NCI-H1417 (cell line): ENCODE measurements at places on chromosomes 1 and 21.
A peak's percentile ranks its signal among the peaks of the same experiment; 100 is the strongest.

DNA sequence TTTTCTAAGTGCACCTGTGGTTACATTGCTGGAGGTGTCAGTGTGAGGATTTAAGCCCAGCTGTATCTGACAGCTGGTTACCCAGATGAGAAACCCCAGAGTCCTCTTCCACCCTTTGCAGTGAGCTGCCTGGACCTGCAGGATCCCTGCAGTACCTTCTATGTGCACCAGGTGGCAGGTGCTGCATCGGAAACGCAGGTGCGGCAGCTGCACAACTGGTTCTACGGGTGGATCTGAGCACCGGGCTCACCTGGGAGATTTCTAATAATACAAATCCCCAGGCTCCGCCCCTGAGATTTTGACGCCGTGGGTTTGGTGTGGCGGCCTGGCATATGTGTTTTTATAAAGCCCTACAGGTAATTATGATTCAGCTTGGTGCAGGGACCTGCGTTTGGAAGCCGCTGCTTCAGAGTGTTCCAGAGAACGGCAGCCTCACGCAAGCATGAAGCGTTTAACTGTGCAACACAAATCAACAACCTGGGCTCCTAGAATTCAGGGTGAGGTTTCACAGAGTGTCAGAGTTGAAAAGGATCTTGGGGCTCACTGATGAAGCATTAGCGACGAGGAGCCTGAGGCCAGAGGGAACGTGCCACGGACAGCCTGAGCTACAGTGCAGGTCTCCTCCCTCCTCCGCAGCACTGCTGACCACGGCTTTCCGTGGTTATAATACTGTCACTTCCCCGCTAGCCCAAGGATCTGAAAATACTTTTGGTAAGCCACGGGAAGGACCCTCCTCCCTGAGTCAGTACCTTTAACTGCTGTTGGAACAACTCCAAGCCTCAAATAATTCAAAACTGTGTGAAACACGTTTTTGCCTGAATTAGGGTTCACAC, 96.7 kb upstream of the TRABD2B start:
- DNase-seq, result peak; percentile 82

DNA sequence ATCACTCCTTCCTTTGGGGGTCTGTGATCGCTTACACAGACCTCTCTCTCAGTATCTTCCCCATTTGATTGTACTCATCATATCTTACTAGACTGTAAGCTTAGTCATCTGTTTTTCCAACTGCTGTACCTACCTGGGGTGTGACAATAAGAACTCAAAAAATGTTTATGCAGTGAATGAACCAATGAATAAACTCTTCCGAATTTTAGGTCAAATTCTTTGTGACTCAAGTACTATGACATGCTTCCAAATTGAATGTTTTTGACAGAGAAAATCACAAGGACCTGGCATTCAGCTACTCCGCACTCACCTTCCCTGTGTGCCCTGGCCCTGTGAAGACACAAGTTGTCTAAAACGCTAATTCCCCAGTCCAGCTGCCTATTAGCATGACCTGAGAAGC, 42.1 kb downstream of the TMCO4 start:
- no peak for DNase-seq

DNA sequence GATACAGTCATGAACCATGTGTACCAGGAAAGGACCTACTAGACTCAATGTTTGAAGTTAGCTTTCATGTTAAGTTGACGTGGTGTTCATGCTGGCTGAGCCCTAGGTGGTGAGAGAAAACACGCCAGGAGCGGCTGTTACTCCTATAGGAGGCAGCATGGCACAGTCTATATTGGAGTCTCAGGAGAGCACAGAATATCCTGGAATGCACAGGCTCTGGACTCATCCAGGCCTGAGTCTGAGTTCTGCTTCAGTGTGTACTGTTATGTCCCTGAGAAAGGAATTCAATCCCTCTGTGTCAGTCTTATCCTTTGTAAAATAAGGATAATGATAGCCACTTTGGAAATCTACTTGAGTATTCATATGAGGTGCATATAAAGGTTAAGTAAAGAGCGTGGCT, 41.2 kb downstream of the DPT start:
- DNase-seq, result no peak

DNA sequence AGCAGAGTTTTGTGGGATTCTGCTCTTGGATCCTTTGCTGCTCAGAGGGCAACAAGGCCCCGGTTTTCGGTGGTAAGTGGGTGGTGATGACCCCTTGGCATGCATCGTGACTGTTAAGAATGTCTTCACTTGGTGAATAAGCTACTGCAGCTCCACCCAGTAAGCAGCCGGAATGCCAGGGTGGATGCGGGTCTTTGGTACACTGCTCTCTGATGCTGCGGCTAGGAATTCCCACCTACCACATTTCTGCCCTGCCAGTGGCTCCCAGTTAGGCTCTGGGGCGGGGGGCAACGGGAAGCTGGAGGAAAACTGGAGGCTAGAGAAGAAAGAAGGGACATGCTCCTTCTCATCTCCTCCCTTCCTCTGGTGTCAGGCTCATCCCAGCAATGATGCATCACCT, 180.4 kb upstream of the GALNT2 start:
- no peak for DNase-seq

GRCh38 chr1:155226188-155226909, 17.9 kb downstream of the MTX1 start:
- DNase-seq, result peak; percentile 86

DNA sequence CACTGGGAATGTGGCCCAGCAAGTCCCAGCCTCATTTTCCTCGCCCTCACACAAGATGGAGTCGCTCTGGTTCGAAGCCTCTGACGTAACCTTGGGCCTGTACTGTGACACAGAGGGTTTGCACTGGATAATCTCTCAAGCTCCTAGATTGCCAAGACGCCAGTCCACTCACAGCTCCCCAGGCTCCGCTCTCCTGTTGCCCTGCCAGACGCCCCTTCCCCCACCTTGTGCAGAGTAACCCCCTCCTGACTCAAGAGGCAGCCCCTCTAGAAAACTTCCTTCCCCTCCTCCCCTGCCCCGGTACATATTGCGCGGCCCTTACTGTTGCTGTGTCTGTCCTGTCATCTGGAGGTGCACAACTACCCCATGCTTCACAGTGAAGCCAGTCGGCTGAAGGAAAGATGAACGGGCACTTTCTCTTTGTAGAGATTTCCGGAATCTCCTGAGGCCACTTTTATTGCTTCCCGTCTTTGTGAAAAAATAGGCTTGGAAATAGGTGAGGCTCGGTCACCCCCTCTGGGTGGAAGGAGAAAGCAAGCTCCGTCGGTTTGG, 981 bp upstream of the KIAA1614 start:
- no peak for DNase-seq
